Left lung (tissue), 14 donors: ENCODE measurements at places on chromosomes 12 and 14. TPM values are rescaled to one million over a fixed set of nuclear protein-coding genes. Genes with fewer than 3 reads are reported as not detected.

- H3K4me1 ChIP-seq = no peaks in the 10 kb centered on the region
- no peaks in the 10 kb centered on the region for H3K27me3 ChIP-seq
- H3K4me3 ChIP-seq = no peak overlapping the region
- DNase-seq = no peak
Measured at GRCh38 chr14:97536421-97536820, 739.2 kb downstream of the VRK1 start.

PIP4K2C gene
- 44.1 TPM for total RNA-seq

GRCh38 chr14:68341411-68342212 is 451.3 kb downstream of the ZFP36L1 start:
- DNase-seq = no peak
- H3K4me1 ChIP-seq = no peaks in the 10 kb centered on the region
- H3K4me3 ChIP-seq = no peak overlapping the region
- no peak overlapping the region for H3K27ac ChIP-seq
- no peaks in the 10 kb centered on the region for H3K27me3 ChIP-seq

DNA sequence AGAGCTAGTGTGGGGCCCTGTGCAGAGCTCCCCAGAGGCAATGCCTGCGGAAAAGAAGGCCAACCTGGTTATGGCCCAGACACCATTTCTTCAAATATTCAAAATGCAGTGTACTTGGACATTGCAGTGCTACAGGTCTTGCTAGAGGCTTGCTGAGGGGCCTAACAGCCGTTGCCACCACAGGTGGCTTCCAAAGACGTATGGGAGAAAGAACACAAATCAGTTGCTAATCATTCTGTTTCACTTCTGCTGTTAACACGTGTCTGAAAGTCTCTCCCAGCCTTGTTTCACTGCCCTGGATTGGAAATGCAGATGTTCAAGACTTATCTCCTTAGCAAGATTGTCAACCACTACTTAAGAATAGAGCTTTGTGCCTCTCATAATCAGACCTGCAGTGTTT is 925.9 kb downstream of the GALC start:
- H3K36me3 ChIP-seq = no peaks in the 10 kb centered on the region
- no peak overlapping the region for H3K27ac ChIP-seq
- no peak overlapping the region for H3K4me3 ChIP-seq
- no peak for DNase-seq

TAS2R20 gene
- total RNA-seq = 1.6 TPM

DNA sequence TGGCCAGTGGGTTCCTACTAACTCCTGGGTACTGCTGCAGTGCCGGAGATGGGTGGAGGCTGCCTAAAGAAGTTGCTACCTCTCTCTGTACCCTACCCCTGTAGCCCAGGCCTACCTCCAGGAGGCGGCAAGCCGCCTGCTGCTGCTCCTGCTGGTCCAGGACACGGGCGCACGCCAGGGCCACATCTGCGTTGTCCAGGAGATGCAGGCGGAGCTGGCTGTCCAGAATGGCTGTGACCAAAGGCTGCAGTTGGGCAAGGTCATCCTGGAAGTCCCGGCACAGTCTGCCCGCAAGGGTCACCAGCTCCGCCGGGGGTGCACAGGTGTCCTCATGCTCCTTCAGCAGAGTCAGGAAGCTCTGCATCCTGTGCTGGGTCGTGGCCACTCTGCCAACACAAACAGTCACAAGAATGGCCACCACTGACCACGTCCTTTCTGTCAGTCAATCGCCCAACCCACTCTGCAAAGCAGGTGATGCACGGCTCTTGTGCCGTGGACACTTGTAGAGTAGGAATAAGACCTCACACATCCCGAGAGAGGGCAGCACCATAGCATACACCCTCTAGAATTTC is 1.6 kb downstream of the ANHX start:
- H3K27me3 ChIP-seq = no peaks in the 10 kb centered on the region
- H3K36me3 ChIP-seq = no peaks in the 10 kb centered on the region
- H3K4me3 ChIP-seq = no peak overlapping the region
- no peak for DNase-seq

GPATCH2L gene
- 50.5 TPM for total RNA-seq

DNA sequence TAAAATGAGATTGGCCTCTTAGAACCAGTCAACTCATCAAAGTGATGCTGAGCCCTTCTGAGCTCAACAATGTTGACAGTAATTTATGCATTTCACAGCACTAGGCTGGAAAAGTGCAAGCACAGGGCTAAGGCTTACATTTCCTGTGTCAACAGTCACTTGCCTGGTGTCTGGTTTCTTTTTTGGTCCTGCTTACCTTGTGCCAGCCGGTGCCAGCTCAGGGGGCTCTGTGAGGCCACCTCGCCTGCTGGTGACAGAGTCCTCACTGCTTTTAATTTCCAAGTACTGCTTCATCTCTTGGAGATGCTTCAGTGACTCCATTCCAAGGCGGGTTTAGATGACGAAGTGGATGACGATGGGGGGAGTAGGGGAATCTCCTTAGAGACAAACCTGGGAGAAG is 53.1 kb upstream of the KCNA1 start:
- DNase-seq = no peak
- no peaks in the 10 kb centered on the region for H3K27me3 ChIP-seq
- H3K4me3 ChIP-seq = no peak overlapping the region
- H3K27ac ChIP-seq = no peak overlapping the region

RAPGEF3 gene
- 28.9 TPM for total RNA-seq

RNASE7 gene
- total RNA-seq = not detected

GRCh38 chr14:59959668-59960067 is 39.7 kb downstream of the LRRC9 start:
- no peaks in the 10 kb centered on the region for H3K36me3 ChIP-seq
- H3K27me3 ChIP-seq = no peaks in the 10 kb centered on the region
- DNase-seq = no peak
- H3K4me1 ChIP-seq = no peaks in the 10 kb centered on the region
- H3K27ac ChIP-seq = no peak overlapping the region
- no peak overlapping the region for H3K4me3 ChIP-seq

GRCh38 chr12:64946132-64946829 is 121.8 kb downstream of the TBC1D30 start:
- H3K27me3 ChIP-seq = no peaks in the 10 kb centered on the region
- no peak overlapping the region for H3K4me3 ChIP-seq
- H3K36me3 ChIP-seq = no peaks in the 10 kb centered on the region
- DNase-seq = peak; percentile 92
- H3K4me1 ChIP-seq = peaks cover 9% of the 10 kb centered on the region

COX8C gene
- not detected for total RNA-seq

GRCh38 chr14:102593825-102594137 is 1.3 kb downstream of the RCOR1 start:
- peaks cover 7% of the 10 kb centered on the region for H3K36me3 ChIP-seq
- H3K27me3 ChIP-seq = no peaks in the 10 kb centered on the region
- peak overlapping the region; percentile 94 for H3K27ac ChIP-seq
- DNase-seq = no peak
- H3K4me1 ChIP-seq = peaks cover 12% of the 10 kb centered on the region
- peak overlapping the region; percentile 71 for H3K4me3 ChIP-seq

DNA sequence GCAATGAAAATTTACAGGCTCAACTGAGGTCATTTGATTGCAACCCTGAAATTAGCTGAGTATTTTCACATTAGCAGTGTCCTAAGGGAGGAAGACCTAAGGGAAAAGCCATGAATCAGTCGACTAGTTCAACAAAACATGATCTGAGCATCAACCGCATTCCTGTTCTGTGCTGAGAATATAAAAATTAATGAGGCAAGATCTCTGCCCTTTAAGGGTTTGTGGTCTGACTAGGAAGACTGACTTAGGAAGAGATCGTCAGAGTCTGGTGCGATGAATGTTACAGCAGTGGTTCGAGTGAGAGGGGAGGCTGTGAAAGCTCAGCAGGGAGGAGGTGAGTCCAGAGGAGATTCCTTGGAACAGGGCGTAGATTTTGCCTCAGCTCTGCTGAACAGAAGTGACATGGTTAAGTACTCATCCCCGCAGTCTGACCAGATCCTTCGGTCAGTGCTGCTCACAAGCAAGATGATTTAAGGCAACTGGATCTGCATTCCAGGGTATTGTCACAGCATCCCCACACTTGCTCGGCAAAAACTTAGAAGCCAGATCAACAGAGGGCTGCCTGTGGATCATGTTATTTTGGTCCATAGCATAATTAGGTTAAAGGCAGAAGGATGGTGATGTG is 49.6 kb downstream of the BMAL2 start:
- no peak overlapping the region for H3K4me3 ChIP-seq
- H3K27ac ChIP-seq = no peak overlapping the region
- H3K27me3 ChIP-seq = no peaks in the 10 kb centered on the region
- DNase-seq = no peak

DNA sequence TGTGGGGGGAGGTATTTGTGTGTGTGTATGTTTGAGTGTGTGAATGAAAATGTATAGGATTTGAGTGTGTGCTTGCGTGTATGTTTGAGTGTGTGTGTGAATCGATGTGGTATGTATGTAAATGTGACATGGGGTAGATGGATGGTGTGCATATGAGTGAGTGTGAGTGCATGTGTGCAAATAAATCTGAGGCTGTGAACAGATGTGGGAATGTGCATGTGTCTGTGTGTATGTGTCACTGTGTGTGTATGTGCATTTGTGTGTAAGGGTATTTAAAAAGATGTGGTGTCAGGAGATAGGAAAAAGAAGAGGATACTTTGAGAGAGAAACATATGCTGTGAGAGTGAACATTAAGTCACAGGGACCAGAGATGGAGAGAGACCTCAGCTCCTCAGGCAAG is 539.6 kb downstream of the MED13L start:
- no peaks in the 10 kb centered on the region for H3K27me3 ChIP-seq
- no peak overlapping the region for H3K27ac ChIP-seq
- H3K4me1 ChIP-seq = no peaks in the 10 kb centered on the region

DNA sequence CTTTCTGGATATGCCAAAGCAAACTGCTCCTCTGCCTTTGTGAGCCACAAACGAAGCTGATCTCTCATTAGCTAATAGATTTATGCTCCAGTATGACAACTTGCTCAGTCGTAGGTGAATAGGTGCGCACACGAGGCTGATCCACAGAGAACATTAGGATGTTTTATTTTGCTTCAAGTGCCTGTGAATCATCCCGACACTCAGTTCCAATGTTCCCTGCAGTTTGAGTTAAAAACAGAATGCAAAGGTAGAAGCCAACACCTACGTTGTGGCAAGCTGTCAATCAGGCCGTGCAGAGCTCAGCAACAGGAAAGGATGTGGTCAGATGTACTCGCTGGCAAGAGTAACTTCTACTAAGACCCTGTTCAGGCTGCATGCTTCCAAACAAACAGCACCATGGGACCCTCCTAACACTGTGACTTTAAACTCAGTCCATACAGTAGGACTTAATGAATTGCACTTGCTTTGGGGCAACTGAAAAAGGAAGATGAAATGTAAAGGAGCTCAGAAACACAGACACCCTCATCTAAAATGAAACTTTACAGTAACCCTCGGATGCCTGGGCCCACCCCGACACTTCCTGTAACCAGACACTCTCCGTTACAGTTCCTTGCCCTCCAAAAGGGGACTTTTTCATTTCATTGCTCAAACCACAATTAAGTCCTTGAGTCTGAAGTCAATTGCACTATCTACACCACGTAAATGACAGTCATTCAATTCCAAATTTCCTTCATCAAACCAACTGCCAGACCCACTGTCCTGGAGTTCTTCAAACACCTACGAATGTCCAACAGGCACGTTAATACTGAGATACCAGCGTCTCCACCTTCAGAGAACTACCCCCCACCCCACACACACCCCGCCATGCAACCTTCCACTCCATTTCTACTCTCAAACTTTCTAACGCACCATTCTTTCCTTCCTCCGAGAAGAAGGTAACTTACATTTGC is 1.6 kb downstream of the CCDC88C start:
- DNase-seq = no peak
- H3K4me1 ChIP-seq = peaks cover 69% of the 10 kb centered on the region
- H3K27me3 ChIP-seq = peaks cover 6% of the 10 kb centered on the region
- H3K36me3 ChIP-seq = no peaks in the 10 kb centered on the region
- peak overlapping the region; percentile 91 for H3K4me3 ChIP-seq
- H3K27ac ChIP-seq = peak overlapping the region; percentile 75

PPP4R3A gene
- 76.2 TPM for total RNA-seq

- no peak overlapping the region for H3K4me3 ChIP-seq
- H3K27ac ChIP-seq = no peak overlapping the region
- peaks cover 76% of the 10 kb centered on the region for H3K36me3 ChIP-seq
- DNase-seq = no peak
- H3K4me1 ChIP-seq = no peaks in the 10 kb centered on the region
- H3K27me3 ChIP-seq = no peaks in the 10 kb centered on the region
Measured at GRCh38 chr12:131771965-131772364, 56.2 kb upstream of the MMP17 start.

PMCH gene
- not detected for total RNA-seq

GYS2 gene
- not detected for total RNA-seq

DNA sequence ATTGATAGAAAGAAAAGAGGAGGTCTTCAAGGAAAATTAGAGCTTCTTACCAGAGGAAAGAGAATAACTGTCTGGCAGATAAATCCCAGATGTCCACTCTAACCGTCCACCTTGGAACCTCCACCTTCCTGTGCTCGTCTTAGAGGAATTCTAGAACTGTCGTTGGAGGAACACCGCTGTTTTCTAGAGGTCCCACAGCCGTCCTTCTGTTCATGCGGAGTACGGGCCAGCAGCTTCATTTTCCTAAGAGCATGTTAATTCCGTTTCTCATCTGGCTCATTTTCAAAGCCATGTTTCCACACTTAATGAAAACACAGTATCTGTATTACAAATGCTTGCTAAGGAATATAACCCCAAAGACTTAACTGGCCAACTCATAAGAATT is 107.9 kb upstream of the ESRRB start:
- H3K4me3 ChIP-seq = peak overlapping the region; percentile 32
- no peaks in the 10 kb centered on the region for H3K36me3 ChIP-seq
- peaks cover 31% of the 10 kb centered on the region for H3K27me3 ChIP-seq
- no peak overlapping the region for H3K27ac ChIP-seq
- peak; percentile 52 for DNase-seq
- H3K4me1 ChIP-seq = no peaks in the 10 kb centered on the region

GRCh38 chr14:100684154-100684553 is 42.5 kb upstream of the DLK1 start:
- H3K27me3 ChIP-seq = peaks cover 8% of the 10 kb centered on the region
- DNase-seq = no peak

ADAM20 gene
- 0.38 TPM for total RNA-seq

KRT3 gene
- total RNA-seq = not detected

- no peak for DNase-seq
- H3K27ac ChIP-seq = no peak overlapping the region
- peak overlapping the region; percentile 33 for H3K4me3 ChIP-seq
- H3K4me1 ChIP-seq = peaks cover 28% of the 10 kb centered on the region
Measured at GRCh38 chr12:132602572-132603239, 7.7 kb downstream of the LRCOL1 start.

RDH11 gene
- 97.1 TPM for total RNA-seq

DNA sequence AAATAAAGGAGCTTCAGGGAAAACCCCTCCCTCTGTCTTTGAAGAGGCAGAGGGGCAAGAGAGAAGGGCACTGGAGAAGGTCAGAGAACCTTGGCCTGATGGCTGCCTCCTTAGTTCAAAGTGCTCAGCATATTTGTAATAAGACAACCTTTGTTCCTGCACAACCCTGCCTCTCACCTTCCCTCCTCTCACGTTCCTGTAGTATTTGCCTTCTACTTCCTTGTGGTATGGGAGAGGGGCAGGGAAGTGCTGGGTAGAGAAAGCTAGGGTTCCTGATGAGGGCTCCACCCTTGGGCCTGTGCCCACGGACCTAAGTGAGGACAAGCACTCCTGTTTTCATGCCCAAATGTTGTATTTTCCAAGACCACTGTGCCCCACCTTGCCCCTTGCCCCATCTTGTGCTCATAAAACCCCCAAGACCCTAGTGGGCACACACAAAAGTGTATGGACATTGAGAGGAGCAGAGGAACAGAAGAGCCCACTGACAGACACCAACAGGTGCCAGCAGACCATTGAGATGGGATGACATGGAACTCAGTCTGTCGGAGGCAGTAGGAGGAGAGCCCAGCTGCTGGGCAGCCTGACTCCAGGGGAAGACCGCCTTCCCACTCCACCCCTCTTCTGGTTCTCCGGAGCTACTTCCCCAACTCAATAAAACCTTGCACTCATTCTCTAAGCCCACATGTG is 261.5 kb upstream of the CCDC196 start:
- no peaks in the 10 kb centered on the region for H3K4me1 ChIP-seq
- H3K4me3 ChIP-seq = no peak overlapping the region
- no peaks in the 10 kb centered on the region for H3K27me3 ChIP-seq
- DNase-seq = no peak

CLMN gene
- total RNA-seq = 20.1 TPM

CLEC4C gene
- total RNA-seq = not detected
